Stimulated activated CD4-positive, alpha-beta T cell treated with anti-CD3 and anti-CD28 coated beads, TNF-alpha, amount 100 ng/mL, for 24 hours (primary cell): ENCODE measurements at places on chromosomes 11 and 22.

DNA sequence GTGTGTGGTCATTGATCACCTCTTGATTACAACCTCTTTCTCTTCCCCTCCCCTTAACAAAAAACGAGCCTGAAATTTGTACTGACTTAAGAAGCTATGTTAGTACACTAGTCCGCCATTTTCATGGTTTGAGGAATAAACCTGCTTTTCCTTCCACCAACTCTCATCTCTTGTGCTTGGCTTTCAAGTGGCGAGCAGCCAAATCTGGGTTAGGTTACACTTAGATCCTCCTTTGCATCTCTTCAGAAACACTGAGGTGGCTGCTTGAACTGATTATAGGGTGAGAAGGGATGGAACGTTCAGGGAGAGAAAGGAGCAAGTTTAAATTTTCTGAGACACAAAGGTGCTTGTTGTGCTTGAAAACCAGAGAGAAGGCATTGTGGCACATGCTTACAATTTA lies 2171.4 kb downstream of the LRRC4C start:
- no peak for DNase-seq

- no peak for DNase-seq
These were observed 31.2 kb downstream of the MTMR3 start for GRCh38 chr22:29914165-29914564.

DNA sequence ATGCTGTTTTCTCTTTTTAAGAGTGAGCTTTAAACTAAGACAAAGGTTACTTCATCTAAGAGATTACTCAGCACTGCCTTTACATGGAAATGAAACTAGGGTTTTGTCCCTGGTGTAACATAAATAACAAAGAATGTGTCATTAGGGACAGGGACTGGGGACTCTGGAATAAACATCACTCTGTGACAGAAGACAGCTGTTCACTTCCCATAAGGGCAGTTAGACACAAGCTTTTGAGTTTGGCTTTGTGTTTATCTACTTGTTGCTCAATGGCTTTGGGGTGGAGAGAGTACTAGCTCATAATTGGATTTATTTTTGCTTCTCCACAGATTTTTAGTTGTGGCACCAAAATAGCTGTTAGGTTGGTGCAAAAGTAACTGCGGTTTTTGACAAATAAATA lies 154.5 kb downstream of the OR4C45 start:
- no peak for DNase-seq

- no peak for DNase-seq
These were observed 533 bp downstream of the SERGEF start for GRCh38 chr11:18012122-18012905.

DNA sequence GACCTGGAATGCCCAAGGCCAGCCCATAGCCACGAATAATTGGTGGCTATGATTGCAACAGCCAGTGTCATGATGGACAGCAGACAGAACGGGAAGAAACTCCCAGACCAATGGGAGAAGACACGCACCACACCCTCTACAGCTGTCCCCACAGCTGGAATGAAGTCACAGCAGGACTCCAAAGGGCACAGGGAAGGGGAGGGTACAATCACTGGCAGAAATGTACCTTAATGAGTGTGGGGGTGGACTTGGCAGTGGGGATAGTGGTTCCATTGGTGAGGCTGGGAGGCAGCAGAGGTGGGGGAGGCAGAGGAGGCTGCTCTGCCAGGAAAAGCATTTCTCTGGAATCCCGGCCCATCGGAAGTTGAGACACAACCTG lies 52.9 kb downstream of the SGSM3 start:
- no peak for DNase-seq

- no peak for DNase-seq
These were observed 63.2 kb downstream of the SHISAL1 start for GRCh38 chr22:44249376-44250147.

DNA sequence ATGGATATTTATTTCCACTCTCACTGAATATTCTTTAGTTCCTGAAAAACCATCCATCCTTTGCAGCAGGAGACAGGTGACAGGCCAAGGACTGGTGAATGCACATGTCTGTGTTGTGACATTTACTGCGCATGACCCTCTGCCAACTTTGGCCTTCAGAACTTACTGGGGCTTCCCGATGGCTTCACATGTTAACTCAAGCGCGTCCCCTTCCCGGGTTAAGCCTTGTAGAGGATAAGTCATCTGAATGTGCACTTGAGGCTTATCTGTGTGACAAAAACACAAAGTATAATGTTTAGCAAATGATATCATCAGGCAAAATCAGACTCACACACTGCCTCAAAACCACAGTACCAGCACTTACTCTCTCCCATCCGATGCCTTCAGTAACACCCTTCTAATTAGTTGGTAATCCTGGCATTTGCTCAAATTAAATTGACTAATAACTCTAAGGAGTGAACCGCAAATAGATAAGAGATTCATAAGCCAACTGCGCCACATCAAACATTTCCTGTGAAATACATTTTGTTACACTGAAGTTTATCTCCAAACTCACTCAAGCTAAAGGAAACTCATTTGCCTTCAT lies 286.4 kb downstream of the CADM1 start:
- no peak for DNase-seq
